ENCODE measurements at places on chromosomes 12 and 14.

GRCh38 chr14:22485178-22485577 is 103.8 kb downstream of the DAD1 start:
- H3K4me1 ChIP-seq = peaks cover 92% of the 10 kb centered on the region
- H3K27me3 ChIP-seq = no peaks in the 10 kb centered on the region
- H3K4me3 ChIP-seq = peak overlapping the region; percentile 81
- H3K27ac ChIP-seq = peak overlapping the region; percentile 40
- no peaks in the 10 kb centered on the region for H3K36me3 ChIP-seq
- DNase-seq = no peak

- H3K27me3 ChIP-seq = no peaks in the 10 kb centered on the region
- H3K4me3 ChIP-seq = peak overlapping the region; percentile 97
- peak; percentile 41 for DNase-seq
- peak overlapping the region; percentile 91 for H3K27ac ChIP-seq
These were observed 644 bp downstream of the NAB2 start for GRCh38 chr12:57089271-57090245.

GRCh38 chr12:81758421-81759189 is 545 bp downstream of the PPFIA2 start:
- H3K4me1 ChIP-seq = peaks cover 12% of the 10 kb centered on the region
- DNase-seq = no peak
- H3K27me3 ChIP-seq = peaks cover 23% of the 10 kb centered on the region
- H3K27ac ChIP-seq = no peak overlapping the region

- H3K27ac ChIP-seq = no peak overlapping the region
- peaks cover 65% of the 10 kb centered on the region for H3K36me3 ChIP-seq
- peaks cover 6% of the 10 kb centered on the region for H3K4me1 ChIP-seq
- peak; percentile 39 for DNase-seq
- no peaks in the 10 kb centered on the region for H3K27me3 ChIP-seq
- no peak overlapping the region for H3K4me3 ChIP-seq
These were observed 19.1 kb downstream of the RPAP3 start for GRCh38 chr12:47686645-47687240.
